ENCODE measurements at places on chromosomes 2 and 18.

GRCh38 chr2:181607629-181608590 lies 49.0 kb downstream of the CERKL start:
- DNase-seq, result no peak

GRCh38 chr18:79438898-79439627 lies 43.3 kb downstream of the NFATC1 start:
- no peak for DNase-seq

DNA sequence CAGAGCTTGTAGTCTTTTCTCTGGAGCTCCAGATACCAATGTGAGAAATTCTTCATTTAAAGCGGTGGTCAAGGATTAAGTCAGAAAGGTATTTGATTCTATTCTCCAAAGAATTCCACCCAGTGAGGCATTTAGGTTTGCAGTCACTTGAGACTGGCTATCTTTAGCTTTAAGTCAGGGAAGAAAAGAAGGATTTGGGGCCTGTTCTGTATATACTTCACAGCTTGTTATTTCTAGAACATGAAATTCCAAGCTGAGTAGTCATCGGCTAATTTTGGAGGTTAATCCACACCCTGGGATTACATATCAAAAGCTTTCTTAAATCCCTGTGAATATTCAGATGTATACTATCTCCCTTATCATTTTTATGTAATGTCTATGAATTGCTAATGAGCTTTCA lies 39.4 kb downstream of the MYOM1 start:
- no peak for DNase-seq

- no peak for DNase-seq
Observed at GRCh38 chr18:10170375-10170774, 256.6 kb downstream of the VAPA start.

DNA sequence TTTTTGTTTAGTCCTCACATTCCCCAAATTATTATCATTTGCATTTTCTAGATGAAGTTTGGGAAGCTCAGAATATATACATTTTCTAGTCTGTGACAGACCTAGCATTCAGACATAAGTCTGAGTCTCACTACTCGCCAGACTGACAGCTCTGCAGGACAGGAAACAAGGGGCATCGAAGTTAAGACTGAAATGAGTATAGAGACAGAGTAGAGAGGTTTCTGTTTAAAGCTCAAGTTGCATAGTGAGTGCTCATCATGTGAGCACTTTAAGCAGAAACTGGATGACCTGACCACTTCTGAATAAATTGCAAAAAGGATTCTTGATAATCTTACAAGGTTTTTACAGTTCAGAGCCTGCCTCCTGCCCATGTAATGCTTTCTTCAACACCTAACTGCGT lies 1.1 kb downstream of the HADHB start:
- DNase-seq, result no peak

DNA sequence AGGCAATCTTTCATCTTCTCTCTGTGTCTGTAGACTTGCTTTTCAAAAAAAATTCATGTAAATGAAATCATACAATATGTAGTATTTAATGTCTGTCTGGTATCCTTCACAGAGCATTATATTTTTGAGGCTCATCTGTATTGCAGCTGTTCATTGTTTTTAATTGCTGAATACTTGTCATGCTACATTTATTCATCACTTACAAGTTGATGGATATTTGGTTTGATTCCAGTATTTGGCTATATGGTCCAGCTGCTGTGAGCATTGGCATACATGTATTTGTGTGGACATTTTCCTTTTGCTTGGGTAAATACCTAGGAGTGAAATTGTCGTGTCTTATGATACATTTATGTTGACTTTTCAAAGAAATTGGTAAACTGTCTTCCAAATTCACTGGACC lies 441.4 kb downstream of the DCDC2C start:
- no peak for DNase-seq

DNA sequence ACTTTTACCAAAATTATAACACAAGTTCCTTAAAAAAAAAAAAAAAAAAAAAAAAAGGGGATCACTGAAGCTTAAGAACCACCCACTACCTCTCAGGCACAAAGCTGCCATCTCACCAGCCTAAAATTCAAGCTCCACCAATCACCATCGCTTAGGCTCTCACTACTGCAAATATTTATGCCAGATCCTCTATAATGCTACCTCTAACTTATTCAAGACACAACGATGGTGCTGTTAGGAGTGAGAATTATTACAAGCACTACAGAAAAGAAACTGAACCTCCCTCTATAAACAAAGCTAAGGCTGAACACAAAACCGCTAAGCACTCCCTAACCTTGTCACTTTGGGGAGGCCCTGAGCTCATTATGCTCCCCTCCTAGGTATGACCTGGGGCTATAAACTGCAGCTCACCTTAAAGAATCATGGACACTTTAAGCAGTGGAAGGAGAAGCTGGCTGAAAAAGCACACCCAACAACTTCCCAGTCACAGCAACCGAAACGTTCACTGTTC lies 3.6 kb downstream of the FZD5 start:
- DNase-seq, result no peak

- DNase-seq, result no peak
Observed at GRCh38 chr2:241935314-241935713, 65.8 kb downstream of the RTP5 start.

DNA sequence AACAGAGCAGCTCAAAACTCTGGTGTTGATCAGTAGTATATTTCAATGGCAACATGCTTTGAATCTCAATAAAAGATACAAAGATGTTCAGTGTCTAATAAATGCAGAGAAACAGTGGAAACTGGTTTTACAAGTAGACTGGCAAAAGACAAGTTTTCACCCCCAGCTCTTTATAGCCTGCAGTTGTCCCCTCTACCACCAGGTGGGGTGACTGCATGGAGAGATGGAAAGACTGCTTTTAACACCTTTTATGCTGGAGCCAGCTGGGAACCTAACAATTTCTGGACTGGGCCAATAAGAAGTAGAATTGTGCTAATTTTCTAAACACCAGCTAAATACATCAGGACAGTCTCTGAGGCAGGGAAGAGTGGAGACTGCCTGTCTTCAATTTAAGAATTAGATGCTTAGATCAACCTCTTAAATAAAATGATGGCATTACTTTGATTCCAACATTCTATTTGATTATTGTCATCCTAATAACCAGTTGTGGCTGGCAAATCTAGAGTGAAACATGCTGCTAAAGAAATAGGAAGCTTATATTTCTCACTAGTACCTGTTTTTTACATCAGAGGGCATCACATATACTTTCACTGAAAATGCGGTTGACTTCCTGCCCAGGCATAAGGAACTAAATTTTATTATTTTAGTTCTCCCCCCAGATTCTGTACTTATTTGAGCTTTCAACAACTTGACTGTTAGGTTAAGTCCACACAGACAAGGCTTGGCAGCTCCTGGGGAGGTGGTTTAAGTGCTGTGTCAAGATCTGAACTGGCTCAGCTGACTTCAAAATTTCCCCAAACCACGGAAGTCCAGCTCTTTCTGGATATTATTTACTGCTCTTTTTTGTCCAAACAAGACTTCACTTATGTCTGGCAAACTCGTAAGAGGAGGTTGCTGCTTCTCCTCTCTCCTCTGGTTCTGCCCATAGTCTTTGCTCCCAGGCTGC lies 140.5 kb downstream of the TPGS2 start:
- peak; percentile 59 for DNase-seq

DNA sequence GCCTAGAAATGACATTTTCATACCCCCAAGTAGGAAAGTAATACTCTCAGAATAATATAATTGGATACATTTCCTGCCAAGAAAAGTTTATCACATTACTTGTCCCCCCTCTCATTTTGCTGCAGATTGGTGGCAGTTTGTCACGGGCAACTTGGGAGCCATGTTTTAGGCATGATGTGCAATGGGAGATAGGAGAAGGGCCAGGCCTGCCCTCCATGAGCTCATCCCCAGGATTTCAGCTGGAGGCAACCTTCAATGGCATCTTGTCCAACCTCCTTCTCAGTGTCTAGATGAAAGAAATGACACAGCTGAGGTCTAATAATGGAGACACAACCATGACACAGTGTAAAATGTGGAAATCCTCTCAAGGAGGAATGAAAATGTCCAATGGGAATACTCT lies 11.4 kb upstream of the RAB31 start:
- DNase-seq, result no peak

- DNase-seq, result no peak
Observed at GRCh38 chr2:67883316-67884087, 179.3 kb downstream of the C1D start.

GRCh38 chr18:76806301-76806700 lies 16.1 kb upstream of the ZNF236 start:
- DNase-seq, result no peak

DNA sequence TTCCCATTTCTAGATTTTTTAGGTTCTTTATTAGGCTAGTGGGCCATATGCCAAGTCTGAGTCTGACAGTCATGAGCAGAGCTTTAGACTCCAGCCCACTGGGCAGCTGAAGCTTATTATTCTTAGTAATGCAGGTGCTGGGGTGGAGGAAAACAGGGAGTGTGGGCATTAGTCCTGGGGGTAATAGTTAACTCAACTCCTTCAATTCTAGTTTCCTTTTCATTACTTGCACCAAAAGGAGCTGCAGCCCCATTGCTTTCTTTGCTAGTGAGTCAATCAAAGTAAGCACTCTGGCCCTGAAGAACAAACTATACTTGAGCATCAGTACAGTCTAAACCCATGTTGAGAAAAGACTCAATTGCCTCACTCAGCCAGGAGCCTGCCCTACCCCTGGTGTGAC lies 35.5 kb downstream of the ICOS start:
- DNase-seq, result no peak

- no peak for DNase-seq
Observed at GRCh38 chr2:31383471-31384153, 30.9 kb downstream of the XDH start.

DNA sequence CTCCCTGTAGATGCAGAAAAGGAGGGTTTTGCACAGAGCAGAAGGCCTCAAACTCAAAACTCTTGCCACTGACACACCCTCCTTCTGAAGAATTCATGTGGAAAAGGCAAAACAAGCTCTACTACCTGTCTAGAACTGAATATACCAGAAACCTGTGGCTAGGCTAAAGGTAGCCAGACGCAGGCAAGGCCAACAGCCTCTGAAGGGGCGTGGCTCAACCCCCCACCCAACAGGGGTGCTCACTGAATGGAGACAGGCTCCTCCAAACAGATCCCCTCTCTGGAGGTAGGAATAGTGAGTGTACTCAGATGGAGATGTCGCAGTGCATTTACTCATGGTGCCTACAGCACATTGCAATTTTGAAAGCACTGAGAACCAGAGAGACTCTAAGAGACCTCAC lies 3.0 kb upstream of the STK17B start:
- DNase-seq, result no peak

GRCh38 chr18:67301592-67301991 lies 214.9 kb downstream of the DSEL start:
- DNase-seq, result no peak

DNA sequence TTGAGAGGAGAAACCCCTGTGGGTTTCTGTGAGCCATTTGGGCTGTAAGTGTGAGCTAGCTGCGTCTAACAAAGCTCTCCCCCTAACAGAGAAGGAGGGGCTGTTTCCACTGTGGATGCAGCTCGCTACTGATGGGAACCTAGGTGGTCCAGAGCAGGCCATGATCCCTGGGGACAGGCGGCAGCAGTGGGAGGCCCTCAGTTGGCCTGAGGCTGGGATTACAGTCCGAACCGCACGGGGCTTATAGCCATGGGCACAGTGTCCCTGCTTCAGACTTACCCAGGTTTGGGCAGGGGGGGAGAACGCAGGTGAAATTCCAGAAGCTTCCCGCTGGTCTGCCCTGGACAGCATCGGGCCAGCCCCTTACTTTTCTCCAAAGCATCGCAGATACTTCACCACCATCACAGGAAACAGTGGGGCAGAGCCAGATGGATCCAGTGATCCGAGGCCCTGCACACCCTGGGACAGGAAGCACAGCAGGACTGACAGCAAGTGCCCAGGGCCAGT lies 139.4 kb downstream of the SEPTIN10 start:
- no peak for DNase-seq

- DNase-seq, result no peak
Observed at GRCh38 chr2:162473-163382, 101.1 kb downstream of the SH3YL1 start.

- no peak for DNase-seq
Observed at GRCh38 chr2:190693533-190694232, 44.8 kb downstream of the NAB1 start.

- DNase-seq, result no peak
Observed at GRCh38 chr2:10091182-10091888, 11.1 kb upstream of the CYS1 start.

DNA sequence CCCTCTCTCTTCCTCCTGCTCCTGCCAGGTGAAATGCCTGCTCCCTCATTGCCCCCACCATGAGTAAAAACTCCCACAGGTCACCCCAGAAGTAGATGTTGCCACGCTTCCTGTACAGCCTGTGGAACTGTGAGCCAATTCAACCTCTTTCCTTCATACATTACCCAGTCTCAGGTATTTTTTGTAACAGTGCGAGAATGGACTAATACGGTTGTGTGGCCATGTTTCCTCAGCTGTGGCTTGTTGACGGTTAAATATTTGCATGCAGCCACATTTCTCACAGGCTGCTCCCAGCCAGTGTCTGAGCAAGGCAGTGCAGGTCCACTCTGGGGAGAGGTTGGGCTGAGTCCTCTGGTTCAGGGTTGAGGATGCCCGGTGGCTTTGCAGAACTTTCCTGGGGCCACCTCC lies 27.8 kb upstream of the COPS8 start:
- no peak for DNase-seq

DNA sequence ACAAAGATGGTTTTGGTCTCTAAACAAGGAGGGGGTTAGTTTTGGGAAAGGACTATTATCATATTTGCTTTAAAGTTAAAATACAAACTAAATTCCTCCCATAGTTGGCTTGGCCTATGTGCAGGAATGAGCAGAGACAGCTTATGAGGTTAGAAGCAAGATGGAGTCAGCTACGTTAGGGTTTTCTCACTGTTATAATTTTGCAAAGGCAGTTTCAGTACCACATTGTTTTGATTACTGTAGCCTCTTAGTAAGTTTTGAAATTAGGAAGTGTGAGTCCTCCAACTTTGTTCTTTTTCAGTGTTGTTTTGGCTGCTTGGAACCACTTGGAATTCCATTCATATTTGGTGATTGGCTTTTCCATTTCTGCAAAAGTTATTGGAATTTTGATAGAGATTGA lies 23.4 kb downstream of the LCLAT1 start:
- DNase-seq, result no peak

GRCh38 chr18:47794725-47795433 lies 135.6 kb downstream of the SMAD2 start:
- DNase-seq, result no peak

DNA sequence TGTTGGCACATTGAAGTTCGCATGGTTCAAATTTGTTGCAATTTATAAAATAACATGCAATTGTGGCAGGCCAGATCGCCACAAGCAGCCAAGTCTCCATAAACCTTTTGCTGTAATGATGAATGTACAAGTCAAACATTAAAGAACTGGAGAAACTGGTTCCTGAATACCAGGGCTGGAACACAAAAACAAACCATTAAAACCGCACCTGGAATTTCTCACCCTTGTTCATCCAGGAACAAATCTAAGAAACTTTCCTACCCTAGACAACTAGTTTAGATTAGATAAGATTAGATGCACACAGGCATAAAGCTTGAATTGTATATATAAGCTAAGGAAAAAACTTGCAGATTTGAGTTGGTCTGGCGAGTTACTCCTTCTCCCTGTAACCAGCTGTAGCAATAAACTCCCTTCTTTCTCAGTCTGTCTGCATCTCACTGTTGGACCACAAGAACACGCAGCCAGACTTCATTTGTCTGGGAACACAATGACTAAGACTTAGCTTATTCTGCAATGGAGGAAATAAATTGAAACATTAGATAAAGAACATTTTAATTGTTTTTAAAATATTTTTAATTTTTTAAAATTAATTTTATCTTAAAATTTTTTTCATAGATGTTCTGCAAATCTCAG lies 1835.5 kb upstream of the LRRTM1 start:
- DNase-seq, result no peak

Data from BE2C (cell line).